ENCODE measurements at places on chromosomes 4 and X. TPM values are rescaled to one million over a fixed set of nuclear protein-coding genes. Genes with fewer than 3 reads are reported as not detected.

Gene PHKA2
- total RNA-seq = 30.5 TPM

Gene SASH3
- total RNA-seq = 0.67 TPM

Gene FAM53A
- 5.2 TPM for total RNA-seq

GRCh38 chr4:36039026-36039425, 205.3 kb downstream of the ARAP2 start:
- no peak for DNase-seq

DNA sequence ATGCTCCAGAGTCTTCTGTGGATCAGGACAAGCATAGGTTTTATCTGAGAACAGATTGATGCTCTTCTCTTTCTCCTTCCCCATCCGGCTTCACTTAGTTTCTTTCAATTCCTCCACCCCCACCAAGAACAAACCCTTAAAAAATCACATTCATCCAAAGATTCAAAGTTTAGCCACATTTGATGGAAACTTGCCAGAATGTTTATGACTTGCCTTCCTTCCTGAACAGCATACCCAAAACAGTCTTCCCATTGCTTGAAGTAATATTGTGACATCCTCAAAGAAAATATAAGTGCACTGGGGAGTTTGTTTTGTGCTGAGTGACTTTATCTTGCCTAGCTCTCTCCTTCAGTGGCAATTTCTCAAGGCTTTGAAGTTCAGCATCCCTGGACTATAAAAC, 83.0 kb downstream of the MAGEB17 start:
- DNase-seq = no peak

DNA sequence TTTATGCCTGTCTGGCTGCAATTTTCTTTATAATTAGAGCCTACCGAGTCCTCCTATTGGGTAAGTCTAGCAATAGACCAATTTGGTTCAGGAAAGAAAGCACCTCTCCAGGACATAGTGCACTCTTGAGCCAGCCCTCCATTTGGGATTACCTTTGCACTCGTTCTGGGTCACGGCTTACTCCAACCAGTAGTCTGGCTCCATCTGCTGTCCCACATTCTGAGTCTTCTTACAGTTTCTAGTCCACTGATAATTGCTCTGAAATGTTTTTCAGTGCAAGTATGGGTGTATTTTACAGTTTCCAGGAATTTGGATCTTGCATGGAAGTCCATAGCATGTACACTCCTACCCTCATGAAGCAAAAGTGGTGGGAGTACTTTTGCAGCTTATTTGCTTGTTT, 34.8 kb upstream of the USP51 start:
- no peak for DNase-seq

- DNase-seq = no peak
Observed at GRCh38 chr4:8675906-8676305, 83.3 kb downstream of the CPZ start.
